ENCODE measurements at places on chromosomes 6 and 20.

DNA sequence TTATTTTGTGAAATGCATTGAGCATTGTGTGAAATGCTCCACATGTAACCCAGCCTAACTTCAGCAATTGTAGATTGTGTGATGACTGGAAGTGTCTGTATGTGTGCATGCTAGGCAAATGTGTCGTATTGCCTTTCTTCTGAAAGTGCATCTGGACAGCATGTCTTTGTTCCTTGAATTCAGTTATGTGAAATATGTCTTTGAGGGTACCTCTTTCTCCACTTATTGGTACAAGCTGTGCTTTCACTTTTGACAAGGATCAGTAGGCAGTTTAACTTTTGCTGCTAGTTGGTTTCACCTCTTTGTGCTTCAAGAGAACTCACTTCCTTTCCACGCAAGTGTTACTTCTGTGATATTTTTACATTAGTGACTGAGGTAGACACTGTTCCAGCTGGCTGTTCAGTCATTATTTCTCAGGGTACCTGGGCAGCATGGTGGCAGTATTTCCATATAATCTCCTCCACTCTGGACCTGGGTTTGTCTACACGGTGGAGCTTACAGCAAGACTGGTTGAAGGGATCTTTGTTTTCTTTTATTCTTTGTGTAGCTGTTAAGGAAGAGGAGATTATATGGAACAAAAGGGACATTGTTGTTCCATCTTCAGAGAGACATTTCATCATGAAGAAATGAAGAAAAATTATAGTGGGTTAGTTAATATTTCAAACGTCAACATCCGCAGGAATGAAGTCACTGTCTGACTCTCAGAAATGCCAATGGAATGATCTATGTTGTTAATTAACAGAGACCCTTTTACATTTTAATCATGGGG lies 175.4 kb downstream of the UTRN start:
- no peak for DNase-seq

DNA sequence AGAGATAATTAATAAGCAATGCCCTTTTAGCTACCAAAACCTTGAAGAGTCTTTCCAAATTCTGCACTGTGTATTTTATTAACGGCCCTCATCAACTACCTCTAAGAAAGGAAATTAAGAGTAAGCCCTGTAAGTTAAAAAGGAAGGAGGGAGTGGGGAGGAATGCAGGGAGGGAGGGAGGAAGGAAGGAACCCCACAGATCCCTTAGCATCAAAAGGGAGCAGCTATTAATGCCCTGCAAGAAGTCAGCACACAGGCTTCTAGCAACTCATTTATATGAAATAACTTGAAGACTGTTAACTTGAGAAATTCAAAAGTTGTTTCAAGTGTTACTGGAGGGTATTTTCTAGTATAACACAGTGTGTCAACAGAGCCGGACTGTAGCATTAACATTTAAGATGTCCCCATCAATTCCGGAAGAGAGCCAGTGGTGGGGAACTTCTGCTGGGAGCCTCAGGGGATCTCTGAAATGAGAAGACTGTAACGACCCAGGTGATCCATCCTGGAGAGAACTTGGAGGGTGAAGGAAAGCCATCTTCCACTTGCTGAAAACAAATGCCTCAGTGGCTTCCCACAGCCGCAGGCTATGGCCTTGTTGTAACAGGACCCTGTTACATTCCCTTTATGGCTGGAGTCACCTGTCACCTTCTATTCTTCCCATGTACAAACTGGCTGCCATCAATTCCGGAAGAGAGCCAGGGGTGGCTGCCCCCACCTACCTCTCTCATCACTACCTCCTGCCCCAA lies 33.2 kb downstream of the SLC22A23 start:
- DNase-seq, result peak; percentile 73

GRCh38 chr6:2915150-2915549 lies 12.0 kb upstream of the SERPINB9 start:
- DNase-seq, result no peak

DNA sequence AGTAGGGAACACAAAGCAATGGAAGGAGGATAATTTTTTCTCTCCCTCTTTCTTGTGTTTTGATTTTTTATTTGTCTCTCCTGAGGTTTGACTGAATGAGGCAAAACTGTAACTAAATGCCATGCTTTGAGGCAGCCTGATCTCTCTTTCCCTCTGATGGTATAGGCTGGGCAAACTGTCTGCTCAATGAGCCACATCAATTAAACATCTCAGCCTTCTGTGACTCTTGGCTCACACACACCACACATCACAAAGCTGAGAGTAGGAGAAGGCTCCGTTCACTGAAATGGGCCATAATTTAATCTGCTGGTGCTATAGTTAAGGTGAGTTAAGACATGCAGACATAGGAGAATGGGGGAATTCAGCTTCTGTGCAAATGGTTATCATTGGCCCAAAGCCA lies 28.1 kb upstream of the SCGN start:
- no peak for DNase-seq

GRCh38 chr6:113842165-113842564 lies 15.0 kb upstream of the MARCKS start:
- DNase-seq, result peak; percentile 19

DNA sequence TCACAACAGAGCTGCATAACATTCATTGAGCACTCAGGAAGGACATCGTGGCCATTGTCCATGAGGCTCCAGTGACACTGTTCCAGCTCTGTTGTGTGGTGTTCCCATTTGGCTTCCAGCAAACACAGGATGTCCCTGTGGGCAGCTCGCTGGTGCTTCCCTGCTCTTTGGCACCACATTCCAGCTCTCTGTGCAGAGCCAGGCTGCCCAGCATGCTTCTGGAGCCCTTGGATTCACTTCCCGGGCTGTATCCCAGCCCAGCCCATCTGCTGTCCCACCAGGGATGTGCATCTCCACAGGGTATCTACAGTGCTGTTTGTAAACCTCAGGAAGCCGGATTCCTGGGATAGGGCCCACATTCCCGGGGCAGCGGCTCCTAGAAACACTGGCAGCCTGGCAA lies 57.2 kb downstream of the CTCFL start:
- DNase-seq, result no peak

- DNase-seq, result no peak
These were observed 27.8 kb downstream of the ACSS2 start for GRCh38 chr20:34904202-34904621.

DNA sequence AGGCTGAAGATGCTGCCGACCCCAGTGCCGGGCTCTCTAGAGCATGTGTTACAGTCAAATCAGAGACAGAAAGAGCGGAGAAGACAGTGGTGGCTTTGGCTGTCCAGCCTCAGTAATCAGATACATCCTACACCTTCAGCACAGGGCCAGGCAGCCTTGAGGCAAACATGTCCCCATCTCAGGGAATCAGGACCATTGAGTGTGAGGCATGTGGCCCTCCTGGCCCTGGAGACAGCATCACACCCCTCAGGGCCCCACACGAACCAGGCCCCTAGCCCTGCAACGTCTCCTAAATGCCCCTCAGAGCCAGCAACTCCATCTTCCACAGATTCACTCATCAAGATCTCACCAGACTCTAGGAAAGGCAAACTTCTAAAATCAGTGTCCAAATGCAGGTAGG lies 24.5 kb downstream of the PXDC1 start:
- no peak for DNase-seq

- DNase-seq, result no peak
These were observed 8.2 kb downstream of the CCN5 start for GRCh38 chr20:44723391-44723790.

All from mesendoderm (in vitro differentiated cells).